Osteocyte (in vitro differentiated cells): ENCODE measurements at places on chromosomes 6 and 20. TPM values are rescaled to one million over a fixed set of nuclear protein-coding genes. Genes with fewer than 3 reads are reported as not detected.

GRCh38 chr20:11267131-11267761, 593.4 kb upstream of the JAG1 start:
- H3K36me3 ChIP-seq: no peaks in the 10 kb centered on the region
- H3K4me3 ChIP-seq: no peak overlapping the region

DNA sequence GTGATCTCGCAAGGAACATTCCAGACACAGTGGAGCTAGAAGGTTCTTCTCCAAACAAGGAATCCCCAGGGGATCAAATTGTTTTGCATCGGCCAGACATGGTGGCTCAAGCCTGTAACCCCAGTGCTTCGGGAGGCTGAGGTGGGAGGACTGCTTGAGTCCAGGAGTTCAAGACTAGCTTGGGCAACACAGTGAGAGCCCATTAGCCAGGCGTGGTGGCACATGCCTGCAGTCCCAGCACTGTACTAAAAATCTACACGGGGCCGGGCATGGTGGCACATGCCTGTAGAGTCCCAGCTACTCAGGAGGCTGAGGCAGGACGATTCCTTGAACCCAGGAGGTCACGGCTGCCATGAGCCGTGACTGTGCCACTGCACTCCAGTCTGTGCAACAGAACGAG, 15.3 kb downstream of the GMEB2 start:
- no peak overlapping the region for H3K4me3 ChIP-seq
- no peak for DNase-seq
- no peak overlapping the region for H3K27ac ChIP-seq
- peaks cover 7% of the 10 kb centered on the region for H3K4me1 ChIP-seq

GRCh38 chr20:34753706-34754461, 49.7 kb downstream of the TP53INP2 start:
- no peak overlapping the region for H3K27ac ChIP-seq
- H3K4me1 ChIP-seq: no peaks in the 10 kb centered on the region
- H3K4me3 ChIP-seq: no peak overlapping the region
- no peaks in the 10 kb centered on the region for H3K27me3 ChIP-seq

- H3K27ac ChIP-seq: no peak overlapping the region
- peak overlapping the region; percentile 62 for H3K4me3 ChIP-seq
- H3K27me3 ChIP-seq: peaks cover 48% of the 10 kb centered on the region
- peaks cover 2% of the 10 kb centered on the region for H3K36me3 ChIP-seq
Measured at GRCh38 chr6:34143884-34144580, 1.9 kb downstream of the GRM4 start.

Gene FIG4
- 13.5 and 15.9 TPM in 2 replicates for total RNA-seq

Gene MTCH1
- total RNA-seq: 175 and 180 TPM in 2 replicates

Gene CST5
- not detected in 2 replicates for total RNA-seq

DNA sequence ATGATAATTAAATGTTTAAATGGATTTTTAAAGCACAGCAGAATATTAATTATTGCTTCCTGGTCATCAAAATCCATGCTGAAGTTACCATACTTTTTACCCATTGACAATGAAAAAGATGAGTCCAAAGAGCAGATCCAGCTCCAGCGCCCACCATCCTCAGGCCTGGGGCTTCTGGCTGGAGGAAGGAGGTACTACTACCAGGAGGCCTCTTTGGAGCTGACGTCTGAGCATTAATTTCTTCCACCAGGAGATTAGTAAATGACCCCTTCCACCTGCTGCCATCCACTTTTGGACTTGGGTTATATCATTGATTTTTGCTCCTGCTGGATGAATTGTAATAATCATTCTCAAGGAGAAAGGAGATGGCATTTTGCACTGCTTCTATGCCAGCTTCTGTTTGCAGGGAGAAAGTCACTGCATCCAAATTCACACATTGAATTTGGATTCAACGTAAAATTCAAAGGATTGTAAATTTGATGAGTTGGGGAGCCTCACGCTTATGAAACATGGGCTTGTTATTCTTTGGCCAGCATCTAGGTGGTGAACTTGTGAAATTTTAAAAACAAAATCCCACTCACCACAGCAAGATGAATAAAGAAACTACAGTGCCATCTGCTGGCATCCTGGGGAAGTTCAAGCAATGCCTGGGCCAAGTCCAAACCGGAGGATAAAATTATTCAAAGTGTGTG, 121.8 kb downstream of the SASH1 start:
- DNase-seq: peak; percentile 89
- H3K27ac ChIP-seq: peak overlapping the region; percentile 29

GRCh38 chr6:105317607-105318533, 85.0 kb downstream of the PREP start:
- H3K4me1 ChIP-seq: peaks cover 25% of the 10 kb centered on the region
- H3K27me3 ChIP-seq: no peaks in the 10 kb centered on the region
- H3K36me3 ChIP-seq: peaks cover 31% of the 10 kb centered on the region

DNA sequence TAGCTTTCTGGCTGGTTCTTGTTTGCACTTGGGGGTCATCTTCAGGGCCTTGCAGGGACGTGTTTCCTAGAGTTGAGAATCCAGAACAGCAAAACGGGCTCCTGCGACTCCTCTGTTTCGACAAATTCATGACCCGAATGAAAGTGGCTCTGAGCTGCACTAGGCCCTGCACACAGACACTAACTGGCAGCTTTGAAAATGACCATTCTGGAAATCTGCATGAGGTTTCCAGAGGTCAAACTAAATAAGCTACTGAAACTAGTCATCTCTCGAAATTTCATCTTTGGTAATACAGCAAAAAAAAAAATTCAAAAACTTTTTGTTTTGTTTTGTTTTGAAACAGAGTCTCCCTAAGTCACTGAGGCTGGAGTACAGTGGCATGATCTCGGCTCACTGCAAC, 15.5 kb upstream of the BMP7 start:
- H3K27me3 ChIP-seq: peaks cover 68% of the 10 kb centered on the region
- H3K4me3 ChIP-seq: no peak overlapping the region
- no peaks in the 10 kb centered on the region for H3K4me1 ChIP-seq
- DNase-seq: no peak
